Esophagus mucosa (tissue), 1 donor: ENCODE measurements at places on chromosomes 2 and 18. TPM values are rescaled to one million over a fixed set of nuclear protein-coding genes. Genes with fewer than 3 reads are reported as not detected.

CHRNG gene
- total RNA-seq = not detected

ABCB11 gene
- not detected for total RNA-seq

CNDP1 gene
- not detected for total RNA-seq

SEMA4F gene
- total RNA-seq = 1.4 TPM

PRSS56 gene
- total RNA-seq = not detected

SIX3 gene
- total RNA-seq = not detected
